Common myeloid progenitor, CD34-positive (primary cell): ENCODE measurements at places on chromosomes 3 and 15.

GRCh38 chr3:53668872-53669271 lies 174.5 kb downstream of the CACNA1D start:
- DNase-seq = no peak
- H3K27ac ChIP-seq = no peak overlapping the region
- H3K4me3 ChIP-seq = no peak overlapping the region
- H3K4me1 ChIP-seq = peaks cover 7% of the 10 kb centered on the region
- no peaks in the 10 kb centered on the region for H3K36me3 ChIP-seq

- H3K36me3 ChIP-seq = no peaks in the 10 kb centered on the region
- no peaks in the 10 kb centered on the region for H3K4me1 ChIP-seq
- no peak for DNase-seq
- H3K4me3 ChIP-seq = no peak overlapping the region
These were observed 135.6 kb downstream of the KCNMB2 start for GRCh38 chr3:178671791-178672190.

- no peak overlapping the region for H3K4me3 ChIP-seq
- no peak for DNase-seq
- H3K4me1 ChIP-seq = no peaks in the 10 kb centered on the region
These were observed 19.3 kb downstream of the CCDC13 start for GRCh38 chr3:42753757-42754156.

GRCh38 chr3:59308684-59309083 lies 258.9 kb upstream of the CFAP20DC start:
- no peaks in the 10 kb centered on the region for H3K27me3 ChIP-seq
- DNase-seq = no peak
- no peaks in the 10 kb centered on the region for H3K4me1 ChIP-seq
- no peaks in the 10 kb centered on the region for H3K36me3 ChIP-seq
- no peak overlapping the region for H3K27ac ChIP-seq

DNA sequence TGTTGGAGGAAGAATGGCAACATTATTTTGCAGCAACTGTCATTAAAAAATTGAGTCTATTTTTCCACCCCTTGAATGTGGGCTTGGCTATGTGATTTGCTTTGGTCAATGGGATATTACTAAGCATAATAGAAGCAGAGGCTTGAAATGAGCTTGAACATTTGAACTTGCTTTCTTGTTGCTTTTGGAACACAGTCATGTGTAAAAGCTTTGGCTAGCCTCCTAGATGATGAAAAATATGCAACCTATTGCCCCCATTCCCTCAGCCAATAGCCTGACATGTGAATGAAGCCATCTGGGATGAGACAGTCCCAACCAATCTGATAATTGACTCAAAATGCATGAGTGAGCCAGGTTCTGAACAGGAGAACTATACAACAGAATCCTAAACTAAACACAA lies 78.4 kb downstream of the PLSCR2 start:
- H3K27me3 ChIP-seq = no peaks in the 10 kb centered on the region
- H3K36me3 ChIP-seq = no peaks in the 10 kb centered on the region
- DNase-seq = no peak
- H3K4me3 ChIP-seq = no peak overlapping the region

GRCh38 chr3:100080573-100080972 lies 33.7 kb downstream of the FILIP1L start:
- H3K36me3 ChIP-seq = no peaks in the 10 kb centered on the region
- DNase-seq = no peak
- no peak overlapping the region for H3K27ac ChIP-seq
- no peak overlapping the region for H3K4me3 ChIP-seq
- no peaks in the 10 kb centered on the region for H3K27me3 ChIP-seq

DNA sequence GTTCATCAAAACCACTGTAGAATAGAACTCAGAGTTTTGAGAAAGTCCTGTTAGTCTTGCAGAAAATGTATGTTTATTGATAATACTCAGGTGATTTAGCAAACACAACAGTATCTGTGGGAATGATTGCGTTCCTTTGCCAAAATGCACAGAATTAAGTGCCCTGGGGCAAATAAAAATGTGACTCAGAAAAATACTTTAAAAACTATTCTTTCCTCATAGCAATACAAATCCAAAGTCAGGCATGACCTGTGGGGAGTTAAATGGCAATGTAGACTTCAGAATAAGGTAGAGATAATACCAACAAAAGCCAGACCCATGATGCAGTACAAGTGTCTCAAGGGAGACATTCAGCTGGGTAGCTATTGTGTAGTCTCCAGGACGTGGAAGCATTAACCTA lies 72.3 kb upstream of the SNTN start:
- no peaks in the 10 kb centered on the region for H3K27me3 ChIP-seq
- H3K36me3 ChIP-seq = no peaks in the 10 kb centered on the region
- H3K27ac ChIP-seq = no peak overlapping the region
- DNase-seq = no peak
- H3K4me1 ChIP-seq = no peaks in the 10 kb centered on the region

- no peaks in the 10 kb centered on the region for H3K4me1 ChIP-seq
- no peak overlapping the region for H3K4me3 ChIP-seq
- DNase-seq = no peak
- no peaks in the 10 kb centered on the region for H3K27me3 ChIP-seq
- no peaks in the 10 kb centered on the region for H3K36me3 ChIP-seq
These were observed 199.7 kb downstream of the RPLP1 start for GRCh38 chr15:69652293-69652692.
